NCI-H1436 treated with DMSO at 0.1 percent for 48 hours (cell line): ENCODE measurements at places on chromosomes 4 and X.

DNA sequence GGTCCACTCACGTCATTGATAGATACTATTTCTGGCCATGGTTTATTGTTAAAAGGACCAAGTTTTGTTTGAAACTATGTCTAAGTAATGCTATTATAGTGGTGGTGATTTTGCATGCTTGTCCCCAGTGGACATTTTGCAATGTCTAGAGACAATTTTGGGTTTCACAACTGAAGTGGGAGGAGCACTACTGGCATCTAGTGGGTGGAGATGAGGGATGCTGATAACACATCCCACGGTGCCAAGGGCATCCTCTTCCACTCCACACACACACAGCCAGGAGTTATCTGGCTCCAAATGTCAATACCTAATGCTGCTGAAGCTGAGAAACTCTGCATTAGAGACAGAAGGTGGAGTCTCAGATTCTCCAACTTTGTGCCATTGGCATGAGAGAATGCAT lies 131.2 kb downstream of the FRMPD4 start:
- DNase-seq, result no peak

GRCh38 chr4:60002603-60003337 lies 1197.4 kb upstream of the ADGRL3 start:
- no peak for DNase-seq

DNA sequence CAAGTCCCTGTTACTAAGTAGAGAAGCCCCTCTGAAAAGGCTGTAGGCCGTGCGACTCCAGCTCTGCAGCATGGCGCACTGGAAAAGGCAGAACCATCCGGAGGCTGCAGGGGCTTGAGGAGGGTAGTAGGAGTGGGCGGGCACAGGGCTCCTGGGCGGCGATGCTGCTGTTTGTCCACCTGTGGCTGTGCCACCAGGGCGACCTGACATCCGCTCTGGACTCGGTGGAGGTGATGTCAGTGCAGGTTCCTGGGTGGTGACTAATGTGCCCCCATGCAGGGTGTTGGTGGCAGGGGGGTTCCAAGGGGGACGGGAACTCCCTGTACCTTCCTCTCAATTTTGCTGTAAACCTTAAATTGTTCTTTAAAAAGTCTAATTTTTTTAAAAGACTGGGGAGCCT lies 58.3 kb downstream of the PCGF3 start:
- DNase-seq, result no peak

DNA sequence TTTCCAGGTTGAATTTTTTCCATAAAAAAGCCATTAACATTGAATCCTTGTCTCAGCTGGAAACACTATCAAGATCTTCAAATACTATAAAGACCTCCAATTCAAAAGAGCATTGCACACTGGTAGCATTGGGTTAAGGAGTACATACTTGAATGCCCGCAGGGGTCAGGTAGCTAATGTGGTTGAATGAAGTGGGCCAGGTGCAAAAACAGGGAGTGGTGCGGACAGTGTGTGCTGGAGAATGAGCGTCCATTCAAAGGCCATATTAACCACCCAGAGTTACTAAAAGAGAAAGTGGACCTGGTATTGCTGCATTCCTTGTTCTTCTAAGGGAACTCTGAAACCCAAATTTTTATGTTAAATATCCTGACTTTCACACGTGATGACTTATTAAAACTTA lies 91.6 kb downstream of the NYX start:
- DNase-seq, result no peak

DNA sequence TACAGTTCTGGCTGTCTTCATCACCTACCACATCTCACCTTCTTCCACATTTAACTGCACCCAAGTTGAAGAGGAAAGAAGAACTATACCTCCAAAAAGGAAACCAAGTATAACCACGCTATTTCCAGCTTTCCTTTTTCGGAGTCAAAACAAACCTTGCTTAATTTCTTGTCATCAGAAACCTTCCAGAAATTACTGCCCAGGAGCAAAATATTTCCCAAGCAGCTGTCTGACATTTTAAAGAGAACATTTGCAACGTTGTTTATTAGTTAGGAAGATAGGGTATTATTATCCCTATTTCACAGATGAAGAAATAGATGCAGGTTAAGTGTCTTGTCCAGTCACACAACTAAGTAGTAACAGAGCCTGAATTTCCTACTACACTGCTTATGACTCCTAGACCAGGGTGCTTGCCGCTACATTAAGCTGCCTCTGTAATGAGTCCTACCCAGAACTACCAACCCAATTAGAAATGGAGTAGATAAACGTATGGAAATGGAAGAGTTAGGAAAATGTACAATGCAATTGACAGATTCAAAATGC lies 2.2 kb upstream of the ACSL4 start:
- DNase-seq, result no peak

DNA sequence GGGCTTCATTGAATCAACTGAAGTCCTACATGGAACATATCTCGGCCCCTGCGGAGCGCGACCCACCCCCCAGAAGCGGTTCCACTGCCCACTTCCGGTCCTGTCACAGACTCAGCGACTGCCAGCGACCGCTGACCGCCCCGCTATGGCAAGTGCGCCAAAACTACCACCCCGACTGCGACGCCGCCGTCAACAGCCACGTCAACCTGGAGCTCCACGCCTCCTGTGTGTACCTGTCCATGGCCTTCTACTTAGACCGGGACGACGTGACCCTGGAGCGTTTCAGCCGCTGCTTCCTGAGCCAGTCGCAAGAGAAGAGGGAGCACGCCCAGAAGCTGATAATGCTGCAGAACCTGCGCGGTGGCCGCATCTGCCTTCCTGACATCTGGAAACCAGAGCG lies 14.8 kb upstream of the FAM47A start:
- no peak for DNase-seq

DNA sequence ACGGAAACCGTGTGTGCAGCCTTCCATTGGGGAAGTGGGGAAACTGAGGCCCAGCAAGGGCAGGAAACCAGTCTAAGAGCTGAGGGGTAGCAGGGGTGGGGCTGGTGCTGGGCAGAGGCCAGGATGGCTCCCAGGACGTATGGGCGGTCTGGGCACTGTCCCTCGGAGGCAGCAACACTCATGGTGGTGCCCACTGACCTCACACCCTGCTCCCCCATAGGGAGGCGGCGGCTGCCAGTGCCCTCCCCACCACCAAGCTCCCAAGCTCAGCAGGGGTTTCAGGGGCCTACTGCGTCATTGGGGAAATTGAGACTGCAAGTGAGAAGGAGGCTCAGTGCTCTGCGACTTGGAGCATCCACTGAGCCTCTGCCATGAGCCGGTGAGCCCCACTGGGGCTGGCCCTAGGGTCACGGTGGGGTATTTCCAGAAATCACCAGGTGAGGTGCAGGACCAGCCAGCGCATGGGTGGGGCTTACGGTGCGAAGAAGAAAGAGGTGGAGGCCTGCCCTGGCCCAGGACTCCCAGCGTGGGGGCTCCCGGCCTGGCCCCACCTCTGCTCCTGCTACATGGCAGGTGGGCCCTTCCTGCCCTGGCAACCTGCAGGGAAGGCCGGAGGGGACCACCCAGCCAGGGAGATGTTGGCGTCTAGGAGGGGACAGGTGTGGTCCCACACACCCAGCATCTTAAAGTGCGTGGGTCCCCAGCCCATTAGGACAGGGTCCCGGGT lies 915 bp downstream of the MSANTD1 start:
- DNase-seq, result no peak

DNA sequence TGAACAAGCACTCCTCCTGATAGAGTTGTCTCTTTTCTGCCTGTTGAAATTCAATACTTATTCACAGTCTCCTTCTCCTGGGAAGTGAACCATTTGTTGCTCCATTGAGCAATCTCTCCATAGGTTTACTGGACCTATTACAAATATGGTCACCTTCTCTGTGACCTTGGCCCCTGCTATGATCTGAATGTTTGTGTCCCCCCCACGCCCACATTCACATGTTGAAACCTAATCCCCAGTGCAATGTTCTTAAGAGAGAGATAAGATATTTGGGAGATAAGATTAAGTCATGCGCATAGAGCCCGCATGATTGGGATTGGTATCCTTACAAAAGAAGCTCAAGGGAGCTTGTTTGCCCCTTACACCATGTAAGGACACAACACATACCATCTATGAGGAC lies 54.1 kb upstream of the GABRE start:
- no peak for DNase-seq

- no peak for DNase-seq
These were observed 115.9 kb downstream of the COX18 start for GRCh38 chr4:72953571-72953970.

DNA sequence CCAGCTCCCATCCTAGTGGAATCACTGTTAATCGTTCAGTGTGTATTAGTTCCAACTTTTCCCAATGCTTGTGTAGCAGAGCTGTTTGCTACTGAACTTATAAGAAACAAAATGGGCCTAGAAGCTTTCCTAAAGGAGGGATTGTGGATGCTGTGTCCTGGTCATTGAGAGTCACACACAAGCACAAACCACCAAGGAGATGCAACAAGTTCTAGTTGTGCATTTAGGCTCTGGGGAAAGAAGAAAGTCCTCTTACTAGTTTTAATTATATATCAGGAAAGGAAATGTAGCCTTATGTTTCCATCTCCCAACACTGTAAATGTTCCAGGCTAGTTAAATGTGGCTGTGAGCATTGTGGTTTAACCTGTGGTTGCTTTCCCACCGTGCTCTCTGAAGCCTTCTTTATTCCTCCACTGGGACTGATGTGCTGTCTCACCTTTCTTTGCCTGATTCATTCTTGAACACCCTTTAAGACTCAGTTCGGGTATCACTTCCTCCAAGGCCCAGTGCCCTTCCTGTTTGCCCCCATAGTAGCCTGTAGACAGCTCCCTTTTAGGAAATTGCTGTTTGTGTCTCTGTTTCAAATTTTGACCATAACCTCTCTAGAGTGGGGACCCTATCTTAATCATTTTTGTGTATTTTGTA lies 34.3 kb downstream of the ATP10D start:
- no peak for DNase-seq

- DNase-seq, result no peak
These were observed 1350.5 kb upstream of the PABPC4L start for GRCh38 chr4:135552131-135552530.
